ENCODE measurements at places on chromosomes 12 and 14.

GRCh38 chr12:114691196-114691595 is 7.2 kb upstream of the TBX3 start:
- DNase-seq, result no peak

DNA sequence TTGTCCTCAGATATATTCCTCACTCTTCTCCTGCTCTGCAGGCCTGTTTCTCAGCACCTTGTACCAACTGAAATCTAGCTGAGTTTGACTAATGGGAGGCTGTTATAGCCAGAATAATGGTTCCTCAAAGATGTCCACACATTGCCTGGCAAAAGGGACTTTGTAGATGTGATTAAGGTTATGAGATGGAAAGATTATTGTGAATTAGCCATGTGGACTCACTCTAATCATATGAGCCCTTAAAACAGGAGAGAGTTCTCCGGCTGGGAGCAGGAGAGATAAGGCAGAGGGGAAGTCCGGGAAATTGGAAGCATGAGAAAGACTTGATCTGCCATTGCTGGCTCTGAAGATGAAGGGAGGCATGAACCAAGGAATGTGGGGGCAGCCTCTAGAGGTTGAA is 40.0 kb upstream of the KTN1 start:
- no peak for DNase-seq

GRCh38 chr14:92539875-92540274 is 26.3 kb downstream of the RIN3 start:
- DNase-seq, result no peak

- no peak for DNase-seq
Measured at GRCh38 chr12:1838205-1838993, 18.0 kb downstream of the LRTM2 start.

GRCh38 chr14:99630202-99630601 is 14.7 kb upstream of the HHIPL1 start:
- no peak for DNase-seq

- no peak for DNase-seq
Measured at GRCh38 chr14:37263656-37264236, 66.0 kb downstream of the MIPOL1 start.

- DNase-seq, result no peak
Measured at GRCh38 chr12:56839489-56839848, 76.3 kb downstream of the HSD17B6 start.

GRCh38 chr14:101915871-101916815 is 48.2 kb upstream of the DYNC1H1 start:
- no peak for DNase-seq

- no peak for DNase-seq
Measured at GRCh38 chr12:27031531-27031930, 9.2 kb downstream of the MED21 start.

DNA sequence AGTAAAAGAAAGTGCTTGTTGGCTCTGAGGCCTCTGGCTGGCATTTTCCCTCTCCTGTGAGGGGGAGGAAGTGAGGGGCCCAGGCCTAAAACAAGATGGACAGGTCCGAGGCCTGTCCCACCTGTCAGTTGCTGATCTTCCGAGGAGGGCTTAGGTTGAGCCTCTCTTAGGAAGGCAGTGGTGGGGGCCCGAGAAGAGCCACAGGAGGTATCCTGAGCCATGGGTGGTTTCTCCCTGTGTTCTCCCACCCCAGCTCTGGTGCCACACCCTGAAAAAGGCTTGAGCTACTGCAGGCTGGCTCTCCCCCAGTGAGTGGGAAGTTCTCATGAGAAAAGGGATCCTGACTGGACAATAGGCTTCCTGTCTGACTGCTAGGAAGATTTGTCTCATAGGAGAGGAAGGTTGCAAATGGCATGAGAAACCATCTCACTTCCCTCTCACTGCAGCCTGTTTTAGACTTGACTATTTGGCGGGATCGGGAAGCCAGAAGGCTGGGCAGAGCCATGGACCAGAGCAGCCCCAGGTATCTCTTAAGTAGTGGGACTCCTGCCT is 72.1 kb upstream of the SRSF5 start:
- DNase-seq, result no peak

- DNase-seq, result no peak
Measured at GRCh38 chr12:18684430-18684829, 53.4 kb downstream of the PLCZ1 start.

- no peak for DNase-seq
Measured at GRCh38 chr12:131348231-131348630, 362.7 kb upstream of the SFSWAP start.

DNA sequence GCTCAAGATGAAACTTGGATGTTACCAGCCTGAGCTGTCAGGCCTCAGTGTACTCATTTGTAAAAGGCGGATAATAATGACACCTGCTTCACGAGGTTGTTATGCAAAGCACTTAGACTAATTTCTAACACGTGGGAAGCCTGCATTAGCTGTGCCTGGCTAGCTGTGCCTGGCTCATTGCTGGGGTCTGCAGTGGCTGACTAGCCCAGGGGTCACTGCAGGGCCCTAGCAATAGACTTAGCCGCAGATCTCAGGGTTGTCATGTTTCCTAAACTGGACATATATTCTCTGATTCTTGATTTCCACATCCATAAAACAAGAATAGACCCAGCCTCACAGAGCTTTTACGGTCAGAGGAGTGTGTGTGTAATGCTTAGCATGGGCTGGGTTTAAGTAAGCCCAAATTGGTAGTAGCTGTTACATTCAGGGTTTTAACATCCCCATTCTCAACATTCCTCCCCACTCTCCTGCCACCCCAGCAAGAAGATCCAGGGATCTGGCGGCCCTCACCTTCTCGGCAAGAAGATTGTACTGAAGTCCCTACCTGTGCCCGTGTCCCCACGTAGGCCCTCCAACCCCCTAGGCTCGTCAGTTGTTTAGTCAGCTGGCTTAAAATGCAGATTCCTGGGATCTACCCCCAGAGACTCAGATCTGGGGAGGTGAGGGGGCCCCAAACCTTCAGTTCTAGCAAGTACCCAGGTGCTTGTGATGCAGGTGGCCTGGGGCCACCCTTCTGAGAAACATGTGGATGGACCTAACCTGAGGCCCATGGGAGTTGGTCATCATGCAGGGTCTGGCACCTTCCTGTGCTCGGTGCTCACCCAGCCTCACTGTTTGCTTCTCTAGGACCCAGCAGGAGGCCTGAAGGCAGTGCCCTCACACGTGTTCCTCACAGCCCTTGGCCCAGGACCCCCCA is 8.6 kb downstream of the NR4A1 start:
- no peak for DNase-seq

GRCh38 chr14:20730891-20731290 is 14.8 kb upstream of the EDDM3A start:
- no peak for DNase-seq

- no peak for DNase-seq
Measured at GRCh38 chr12:754851-755562, 2.6 kb downstream of the WNK1 start.

DNA sequence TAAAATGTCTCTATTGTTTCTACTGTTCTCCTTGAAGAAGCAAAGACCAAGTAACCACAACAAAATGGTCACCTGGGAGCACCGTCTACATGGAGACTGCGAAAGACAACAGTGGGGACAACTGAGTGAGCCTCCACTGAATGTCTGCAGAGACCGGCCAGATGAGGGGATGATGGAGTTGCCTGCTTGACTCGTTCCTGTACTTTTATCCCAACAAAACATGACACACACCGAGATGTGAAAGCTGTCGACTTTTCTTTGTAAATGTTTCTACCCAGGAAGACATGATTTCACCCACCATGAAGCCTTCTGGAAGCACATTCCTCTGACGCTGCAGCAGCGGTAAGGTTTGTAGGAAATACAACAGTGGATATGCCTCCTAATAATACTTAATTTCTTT is 66.9 kb downstream of the FOXN3 start:
- DNase-seq, result no peak

DNA sequence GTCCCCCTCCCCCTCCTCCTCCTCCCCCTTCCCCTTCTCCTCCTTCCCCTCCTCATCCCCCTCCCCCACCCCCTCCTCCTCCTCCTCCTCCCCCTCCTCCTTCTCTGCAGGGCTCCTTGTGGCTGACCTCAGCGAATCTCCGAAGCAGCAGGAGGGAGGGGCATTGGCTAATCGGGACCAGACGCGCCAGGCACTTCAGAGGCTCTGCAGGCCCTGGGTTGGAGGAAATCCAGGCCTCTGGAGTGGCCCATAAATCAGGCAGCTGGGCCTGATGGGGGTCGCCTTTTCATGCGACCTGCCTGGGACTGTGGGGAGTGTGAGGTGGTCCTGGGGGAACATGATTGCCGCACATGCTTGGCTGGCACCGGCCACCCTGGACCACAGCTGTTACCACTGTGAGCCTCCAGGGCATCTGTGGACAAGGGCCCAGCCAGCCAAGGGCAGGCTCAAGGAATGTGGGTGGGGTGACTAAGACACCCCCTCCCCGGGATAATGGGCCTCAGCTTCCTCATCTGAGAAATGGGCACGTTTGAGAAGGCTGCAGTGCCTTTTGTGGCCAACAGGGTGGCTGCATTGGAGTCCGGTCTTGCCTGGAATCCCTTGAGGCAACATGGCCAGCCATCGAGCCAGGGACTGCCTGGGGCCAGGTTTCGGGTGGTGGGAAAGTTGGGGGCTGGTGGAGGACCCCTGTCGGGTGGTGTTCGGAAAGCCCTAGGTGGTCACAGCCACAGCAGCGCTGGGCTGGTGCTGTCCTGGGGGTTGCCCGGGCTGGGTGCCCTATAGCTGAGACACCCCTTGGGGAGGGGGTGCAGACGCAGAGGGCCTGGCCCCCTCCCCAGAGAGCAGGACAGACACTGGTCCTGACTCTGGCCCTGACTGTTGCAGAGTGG is 12.0 kb downstream of the KIF26A start:
- DNase-seq, result no peak

GRCh38 chr12:12872139-12872933 is 19.0 kb upstream of the GPRC5A start:
- no peak for DNase-seq

DNA sequence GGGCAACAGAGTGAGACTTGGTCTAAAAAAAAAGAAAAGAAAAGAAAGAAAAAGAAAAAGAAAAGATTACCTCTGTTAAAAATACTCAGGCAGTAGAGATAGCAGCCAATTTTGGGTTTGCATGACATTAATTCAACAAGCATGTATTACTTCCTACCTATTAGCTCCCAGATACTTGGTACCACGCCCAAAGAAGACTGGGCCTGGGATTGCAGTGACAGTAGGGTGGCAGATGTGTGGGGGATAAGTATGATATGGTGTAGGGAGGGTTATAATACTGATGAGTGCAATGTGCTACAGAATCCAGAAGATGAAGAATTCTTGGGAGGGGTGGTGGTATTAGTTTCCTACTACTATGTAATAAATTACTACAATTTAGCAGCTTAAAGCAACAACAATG is 46.4 kb upstream of the FOS start:
- no peak for DNase-seq

- no peak for DNase-seq
Measured at GRCh38 chr14:33917661-33918060, 33.2 kb downstream of the EGLN3 start.

- no peak for DNase-seq
Measured at GRCh38 chr14:93146119-93146518, 30.4 kb upstream of the ITPK1 start.

DNA sequence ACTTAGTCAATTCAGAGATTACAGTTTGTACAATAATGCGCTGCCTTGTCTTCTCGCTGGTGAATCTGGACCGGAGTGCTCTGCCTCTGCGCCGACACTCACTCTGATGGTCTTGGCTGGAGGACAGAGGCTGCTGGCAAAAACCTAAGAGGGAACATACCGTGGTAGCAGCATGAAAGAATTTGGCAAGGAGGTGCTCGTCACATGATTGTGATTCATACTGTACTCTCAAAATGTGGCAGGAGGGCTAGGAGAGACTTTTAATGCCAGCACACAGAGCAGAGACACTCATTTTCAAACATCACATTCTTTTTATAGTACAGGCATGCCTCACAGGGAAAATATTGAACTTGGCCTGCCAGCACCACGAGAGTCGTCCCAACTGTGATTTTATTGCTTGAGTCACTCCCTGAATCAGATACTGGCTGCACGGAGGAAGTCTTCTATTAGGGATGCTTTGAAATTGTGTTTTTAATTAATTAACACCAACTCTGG is 67.8 kb downstream of the HMGA2 start:
- no peak for DNase-seq

DNA sequence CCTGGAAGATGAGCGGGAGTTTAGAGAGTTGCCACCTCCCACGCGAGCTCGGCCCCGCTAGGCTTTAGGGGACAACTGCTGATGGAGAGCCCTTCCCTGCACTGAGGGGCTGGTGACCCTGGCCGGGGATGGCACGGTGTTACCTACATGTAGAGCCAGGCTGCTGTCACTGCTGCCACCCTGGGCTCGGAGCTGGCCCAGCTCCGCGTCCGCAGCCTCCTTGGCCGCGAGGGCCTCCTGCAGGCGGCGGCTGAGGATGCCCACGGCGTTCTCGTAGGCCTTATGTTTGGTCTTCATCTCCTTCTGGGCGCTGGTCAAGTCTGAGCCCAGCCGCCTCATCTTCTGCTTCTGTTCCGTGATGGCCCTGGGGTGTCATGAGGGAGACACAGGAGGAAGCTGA is 24.6 kb upstream of the ANKLE2 start:
- DNase-seq, result no peak

DNA sequence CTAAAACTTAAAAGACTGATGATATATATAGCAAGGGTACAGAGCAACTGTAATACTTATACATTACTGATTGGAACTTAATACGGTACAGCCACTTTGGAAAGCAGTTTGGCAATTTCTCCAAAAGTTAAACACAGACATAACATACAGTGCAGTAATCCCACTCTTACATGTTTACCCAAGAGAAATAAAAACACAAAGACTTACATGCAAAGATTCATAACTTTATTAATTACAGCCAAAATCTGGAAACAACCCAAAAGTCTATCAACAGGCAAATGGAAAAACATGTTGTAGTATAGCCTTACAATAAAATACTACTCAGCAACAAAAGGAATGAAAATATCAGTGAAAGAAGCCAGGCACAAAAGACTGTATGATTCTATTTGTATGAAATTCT is 84.6 kb downstream of the GARIN6 start:
- DNase-seq, result no peak

GRCh38 chr12:87939182-87939581 is 90.0 kb downstream of the C12orf50 start:
- DNase-seq, result no peak

DNA sequence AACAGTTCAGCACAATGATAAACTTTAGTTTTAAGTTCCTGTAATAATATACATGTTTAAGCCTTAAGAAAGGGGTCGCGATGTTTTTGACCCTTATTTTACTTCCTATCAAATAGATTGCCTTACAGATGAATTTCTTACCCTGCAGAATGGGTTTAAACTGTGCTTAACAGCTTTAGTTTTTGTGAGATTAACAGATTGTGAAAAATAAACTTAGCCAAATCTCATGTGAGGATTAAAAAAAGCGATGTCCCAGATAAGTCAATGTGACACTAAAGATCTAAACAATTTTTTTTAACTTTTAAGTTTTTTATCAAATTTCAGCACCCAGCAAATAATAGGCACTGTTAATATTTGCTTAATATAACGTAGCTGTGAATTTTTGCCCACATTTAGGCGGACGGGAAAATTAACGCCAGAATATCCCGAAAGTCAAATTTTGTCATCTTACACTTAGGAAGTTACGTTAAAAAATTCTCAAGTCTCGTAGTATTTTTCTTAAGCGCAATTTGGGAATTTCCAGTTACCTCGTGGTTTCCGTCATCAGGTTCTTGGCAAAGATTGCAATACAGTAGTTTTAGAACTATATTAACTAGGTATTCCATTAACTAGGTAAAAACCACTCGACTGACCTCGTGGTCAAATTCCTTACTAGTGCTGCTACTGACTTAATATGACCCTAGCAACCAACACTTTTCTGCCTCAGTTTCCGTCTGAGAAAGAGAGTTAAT is 1.2 kb downstream of the HNRNPC start:
- DNase-seq, result no peak

GRCh38 chr12:62787611-62788010 is 147.3 kb downstream of the PPM1H start:
- no peak for DNase-seq
